NCI-H2107 (cell line): ENCODE measurements at places on chromosomes 13 and 19.

DNA sequence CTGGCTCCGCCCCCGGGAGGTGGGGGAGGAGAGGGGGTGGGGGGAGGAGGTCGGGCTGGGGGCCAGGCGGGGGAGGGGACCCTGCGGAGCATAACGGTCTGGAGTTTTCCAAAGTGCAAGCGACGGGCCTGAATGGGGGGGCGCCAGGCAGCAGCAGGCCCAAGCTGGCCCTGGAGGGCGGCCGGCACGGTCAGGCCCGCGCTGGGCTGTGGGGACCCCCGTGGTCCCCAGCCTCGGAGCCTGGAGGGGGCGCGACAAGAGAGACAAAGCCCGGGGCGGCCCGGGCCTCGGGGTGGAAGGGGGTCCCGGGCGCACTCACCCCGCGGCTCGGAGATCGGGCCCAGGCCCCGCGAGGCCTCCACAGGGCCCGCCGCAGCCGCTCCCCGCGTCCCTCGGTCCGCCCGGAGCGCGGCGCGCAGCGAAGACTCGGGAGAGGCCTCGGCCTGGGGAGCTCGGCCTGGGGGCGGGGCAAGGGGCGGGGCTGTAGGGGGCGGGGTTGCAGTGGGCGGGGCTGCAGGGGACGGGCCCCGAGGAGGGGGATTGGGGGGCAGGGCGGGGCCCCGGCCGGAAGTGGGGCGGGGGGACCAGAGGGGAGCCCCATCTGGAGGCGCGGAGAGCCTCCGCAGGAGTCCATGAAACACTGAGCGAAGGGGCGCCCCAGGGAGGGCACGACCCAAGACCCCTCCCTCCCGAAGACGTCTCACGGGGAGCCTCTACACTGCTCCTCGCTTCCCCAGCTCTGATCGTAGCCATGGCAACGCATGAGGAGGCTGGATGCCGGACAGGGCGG, 47.6 kb downstream of the PTPRS start:
- DNase-seq = no peak

DNA sequence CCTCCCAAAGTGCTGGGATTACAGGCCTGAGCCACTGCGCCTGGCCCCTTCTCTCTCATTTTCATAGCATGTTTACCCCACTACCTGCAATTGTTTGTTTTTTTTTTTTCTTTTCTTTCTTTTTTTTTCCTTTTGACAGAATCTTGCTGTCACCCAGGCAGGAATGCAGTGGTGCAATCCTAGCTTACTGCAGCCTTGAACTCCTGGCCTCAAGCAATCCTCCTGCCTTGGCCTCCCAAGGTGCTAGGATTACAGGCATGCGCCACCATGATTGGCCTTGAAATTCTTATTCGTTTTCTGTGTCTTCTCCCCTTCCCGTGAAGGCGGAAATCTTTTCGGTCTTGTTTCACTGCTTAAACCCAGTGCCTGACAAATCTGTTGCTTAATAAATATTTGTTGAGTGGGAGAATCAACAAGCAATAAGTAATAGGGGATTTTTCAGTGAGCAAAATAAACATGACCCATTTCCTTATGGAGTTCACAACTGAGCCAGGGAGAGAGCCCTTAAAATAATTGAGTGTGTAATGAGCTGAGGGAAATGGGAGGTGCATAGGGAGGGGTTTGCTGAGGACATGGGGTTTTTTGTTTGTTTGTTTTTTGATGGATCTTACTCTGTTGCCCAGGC, 1.8 kb upstream of the INSR start:
- no peak for DNase-seq

- no peak for DNase-seq
Measured at GRCh38 chr19:1822210-1822609, 10.1 kb upstream of the ATP8B3 start.

- DNase-seq = no peak
Measured at GRCh38 chr13:40876020-40876738, 86.8 kb downstream of the SLC25A15 start.

DNA sequence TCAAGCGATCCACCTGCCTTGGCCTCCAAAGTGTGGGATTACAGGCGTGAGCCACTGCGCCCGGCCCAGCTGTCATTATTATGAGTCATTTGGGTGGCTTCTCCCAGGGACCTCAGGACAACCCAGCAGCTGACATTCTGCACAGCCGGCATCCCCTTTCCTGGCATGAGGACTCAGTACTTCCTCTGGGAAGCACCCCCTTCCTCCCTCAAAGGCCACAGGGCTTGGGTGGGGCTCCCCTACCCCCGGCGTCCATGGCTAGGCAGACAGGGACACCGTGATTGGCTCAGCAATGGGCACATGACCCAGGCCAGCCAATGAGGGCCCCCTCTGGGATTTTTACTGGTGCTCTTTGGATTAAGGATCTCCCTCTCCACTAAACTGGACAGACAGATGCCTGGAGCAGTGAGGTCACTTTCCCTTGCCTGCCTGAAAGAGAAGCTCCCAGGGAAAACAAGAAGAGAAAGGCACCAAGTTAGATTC, 6.0 kb downstream of the KANK2 start:
- no peak for DNase-seq

DNA sequence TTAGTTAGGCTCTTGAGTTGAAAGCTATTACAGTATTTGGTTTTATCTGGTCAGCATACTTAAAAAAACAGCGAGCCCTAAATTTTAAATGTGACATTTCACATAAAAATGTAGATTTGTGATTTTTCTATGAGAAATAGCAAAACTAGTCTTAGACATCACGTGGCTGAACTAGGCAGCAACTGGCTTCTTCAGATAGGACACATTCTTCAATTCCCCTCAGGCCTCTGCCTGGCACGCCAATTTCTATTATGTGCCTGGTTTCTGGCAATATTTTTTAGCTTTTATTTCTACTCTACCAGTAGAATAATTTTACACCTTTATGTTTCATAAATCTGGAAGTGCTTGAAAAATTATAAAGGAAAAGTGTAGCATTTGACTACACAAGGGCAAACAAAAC, 433.7 kb downstream of the DIAPH3 start:
- DNase-seq = no peak

- no peak for DNase-seq
Measured at GRCh38 chr13:67122251-67122650, 107.9 kb downstream of the PCDH9 start.

DNA sequence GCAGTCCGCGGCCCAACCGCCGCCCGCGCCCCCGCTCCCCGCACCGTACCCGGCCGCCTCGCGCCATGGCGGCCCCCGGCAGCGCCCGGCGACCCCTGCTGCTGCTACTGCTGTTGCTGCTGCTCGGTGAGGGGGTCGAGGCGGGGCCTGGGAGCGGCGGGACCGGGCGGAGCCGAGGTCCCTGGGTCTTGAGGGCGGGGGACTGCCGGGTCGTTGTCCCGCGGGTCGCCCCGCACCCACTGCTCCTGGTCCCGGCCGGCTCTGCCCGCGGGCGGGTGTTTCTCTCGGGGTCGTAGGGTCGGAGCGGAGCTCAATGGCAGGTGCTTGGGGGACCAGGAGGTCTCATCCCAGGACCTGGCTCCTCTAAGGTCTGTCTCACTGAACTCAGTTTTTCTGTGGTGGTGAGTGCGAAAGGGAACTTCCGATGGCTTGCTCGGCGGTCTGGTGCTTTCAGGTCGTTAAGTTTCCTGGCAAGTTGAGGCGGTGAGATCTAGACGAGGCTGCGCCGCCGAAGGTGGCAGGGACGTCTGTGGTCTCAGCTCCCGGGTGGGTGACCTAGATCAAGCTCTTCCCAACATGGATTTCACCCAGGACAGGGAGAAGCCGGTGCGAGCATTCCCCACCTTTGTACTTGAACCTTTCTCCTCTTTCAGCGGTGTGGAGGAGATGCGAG, 467 bp downstream of the LAMP1 start:
- DNase-seq = no peak

- no peak for DNase-seq
Measured at GRCh38 chr19:8129061-8129618, 20.3 kb downstream of the FBN3 start.
